Body of pancreas (tissue), 4 donors: ENCODE measurements at places on chromosomes 1 and 21. TPM values are rescaled to one million over a fixed set of nuclear protein-coding genes. Genes with fewer than 3 reads are reported as not detected.

Gene BRINP3
- total RNA-seq, result not detected

Gene CADM3
- total RNA-seq, result 0.26 TPM

Gene GPR153
- total RNA-seq, result 4.9 TPM

Gene FCRL1
- total RNA-seq, result not detected

Gene ADAM30
- not detected for total RNA-seq
